Heart left ventricle (tissue), 16 donors: ENCODE measurements at places on chromosomes 5 and 9.
A peak's percentile ranks its signal among the peaks of the same experiment; 100 is the strongest.

DNA sequence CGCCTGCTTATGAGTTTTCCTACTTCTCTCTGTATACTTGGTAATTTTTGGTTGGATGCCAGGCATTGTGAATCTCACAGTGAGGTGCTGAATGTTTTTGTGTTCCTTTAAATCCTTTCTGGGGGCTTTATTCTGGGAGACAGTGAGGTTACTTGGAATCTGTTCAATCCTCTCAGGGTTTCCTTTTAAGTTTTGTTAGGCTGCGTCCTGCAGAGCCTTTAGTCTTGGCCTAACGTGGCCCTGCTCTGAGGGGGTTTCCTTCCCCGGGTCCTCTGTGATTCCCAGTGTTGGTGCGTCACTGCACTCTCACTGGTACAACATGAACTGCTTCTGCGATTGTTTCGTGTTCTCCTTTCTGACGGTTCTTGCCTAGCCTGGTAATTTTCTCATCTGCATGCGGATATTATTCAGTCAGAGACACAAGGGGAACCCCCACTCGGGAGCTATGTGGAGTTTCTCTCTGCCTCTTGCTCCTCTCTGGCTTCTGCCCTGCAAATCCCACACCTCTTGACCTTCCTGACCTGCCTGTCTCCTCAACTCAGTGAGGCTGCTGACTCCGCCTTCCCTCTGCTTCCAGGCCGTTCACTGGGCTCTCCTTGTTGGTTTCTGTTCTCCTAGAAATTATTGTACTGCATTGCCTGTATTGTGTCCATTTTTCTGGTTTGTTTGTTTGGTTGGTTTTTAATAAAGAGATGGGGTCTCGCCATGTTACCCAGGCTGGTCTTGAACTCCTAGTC, 128.1 kb downstream of the DAB2IP start:
- no peak for DNase-seq

DNA sequence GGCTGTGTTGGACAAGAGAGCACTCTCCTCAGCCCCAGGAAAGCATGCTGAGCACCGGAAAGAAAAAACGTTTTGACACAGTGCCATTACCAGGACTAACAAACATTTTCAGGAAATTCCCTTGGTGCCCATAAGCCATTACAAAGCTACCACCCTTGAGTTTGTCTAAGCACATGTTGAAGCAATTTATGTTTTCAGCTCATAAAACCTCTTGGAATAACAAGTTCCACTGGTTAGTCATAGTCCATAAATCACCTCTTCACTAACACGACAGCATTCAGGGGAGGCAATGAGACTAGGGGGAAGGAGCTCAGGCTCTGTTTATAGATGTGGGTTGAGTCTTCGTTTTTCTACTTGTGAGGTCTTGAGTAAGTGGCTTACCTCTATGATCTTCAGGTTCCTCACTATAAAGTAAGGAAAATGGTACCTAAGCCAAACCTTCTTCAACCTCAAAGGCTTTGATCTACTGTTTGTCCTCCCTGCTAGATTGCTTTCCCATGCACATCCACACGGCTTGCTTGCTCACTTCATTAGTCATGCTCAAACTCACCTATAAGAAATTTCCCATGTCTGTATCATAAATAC, 65.4 kb downstream of the DRD1 start:
- no peak for DNase-seq

DNA sequence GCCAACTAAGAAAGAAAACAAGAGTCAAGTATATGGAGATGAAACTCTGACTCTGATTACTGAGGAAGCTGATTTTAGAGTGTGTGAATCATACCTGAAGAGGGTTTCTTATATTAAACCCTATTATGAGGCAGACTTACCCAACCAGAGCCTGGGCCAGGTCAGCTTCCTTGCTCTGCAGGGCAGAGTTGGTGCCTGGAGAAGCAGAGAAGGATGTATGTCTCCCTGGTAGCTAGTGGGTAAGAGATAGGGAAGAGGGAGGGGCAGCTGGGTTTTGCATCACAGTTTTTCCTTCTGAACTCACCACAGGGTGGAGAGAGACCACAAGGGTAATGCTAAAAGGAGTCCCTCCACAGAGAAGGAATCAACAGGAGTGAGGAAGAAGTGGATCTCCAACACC, 104.1 kb downstream of the CMYA5 start:
- no peak for DNase-seq

DNA sequence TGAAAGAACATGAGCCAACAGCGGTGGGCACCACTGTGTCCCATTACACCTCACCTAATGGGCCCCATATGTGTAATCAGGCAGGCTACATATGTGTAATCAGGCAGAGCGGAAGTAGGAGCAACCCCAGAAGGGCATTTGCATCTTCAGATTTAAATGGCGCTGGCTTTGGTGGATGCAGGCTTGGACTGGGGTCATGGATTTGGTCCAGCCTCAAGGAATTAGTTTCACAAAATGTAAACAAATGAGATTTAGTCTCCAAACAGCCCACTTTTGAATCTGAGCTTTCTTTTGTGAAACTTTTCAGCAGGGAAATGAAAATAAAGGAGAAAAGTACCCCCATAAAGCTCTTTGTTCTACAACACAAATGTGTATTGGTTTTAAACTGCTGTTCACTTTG, 161.3 kb downstream of the LPAR1 start:
- DNase-seq: no peak

- no peak for DNase-seq
Measured at GRCh38 chr9:92747459-92748232, 17.0 kb downstream of the BICD2 start.

- DNase-seq: no peak
Measured at GRCh38 chr9:312596-313320, 98.1 kb downstream of the DOCK8 start.

DNA sequence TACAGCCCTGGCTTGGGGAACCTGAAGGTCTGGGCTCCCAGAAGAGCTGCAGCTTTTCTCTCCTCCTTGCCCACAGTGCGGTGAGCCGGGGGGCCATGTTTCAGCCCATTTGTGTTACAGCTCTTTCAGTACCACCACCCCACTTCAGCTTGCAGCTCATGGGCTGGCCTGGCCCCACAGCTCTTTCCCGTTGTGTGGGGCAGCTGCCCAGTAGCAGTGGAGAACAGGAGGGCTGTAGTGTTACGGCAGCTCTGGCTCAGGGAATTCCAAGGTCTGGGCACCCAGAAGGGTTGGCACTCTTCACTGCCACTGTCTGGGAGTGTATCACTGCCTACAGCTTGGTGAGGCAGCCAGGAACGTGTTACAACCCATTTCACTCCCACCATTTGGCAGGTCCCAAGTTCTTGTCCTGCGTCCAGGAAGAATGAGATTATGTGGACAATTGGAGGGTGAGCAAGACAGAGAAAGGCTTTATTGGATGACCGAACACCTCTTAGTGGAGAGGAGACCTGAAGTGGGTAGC, 390.5 kb downstream of the KDM4C start:
- DNase-seq: no peak

- no peak for DNase-seq
Measured at GRCh38 chr5:177550122-177550521, 4.2 kb downstream of the FAM193B start.

GRCh38 chr5:158051036-158051435, 192.1 kb upstream of the CLINT1 start:
- no peak for DNase-seq

DNA sequence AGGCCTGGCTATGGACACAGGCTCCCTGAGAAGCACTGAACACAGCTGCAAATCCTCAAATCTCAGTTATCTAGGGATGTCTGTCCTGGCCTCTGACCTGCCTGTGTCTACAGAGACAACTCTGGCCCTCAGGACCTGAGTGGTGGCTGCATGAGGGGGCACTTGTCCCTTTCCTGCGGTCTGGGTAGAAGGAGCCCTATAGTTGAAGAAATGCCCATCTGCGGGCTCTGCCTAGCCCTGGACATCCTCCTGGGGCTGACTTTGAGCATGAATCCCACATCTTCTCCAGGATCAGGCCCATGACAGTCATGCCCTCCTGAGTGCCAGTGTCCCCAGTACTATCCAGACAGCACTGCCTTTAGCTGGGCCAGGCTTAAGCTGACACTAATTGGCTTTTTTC, 10.0 kb downstream of the DNAJB5 start:
- no peak for DNase-seq

- no peak for DNase-seq
Measured at GRCh38 chr9:37778534-37778933, 6.3 kb downstream of the EXOSC3 start.

GRCh38 chr9:125486152-125486508, 220.9 kb downstream of the MAPKAP1 start:
- no peak for DNase-seq

- DNase-seq: no peak
Measured at GRCh38 chr9:136058084-136058483, 37.0 kb downstream of the NACC2 start.

DNA sequence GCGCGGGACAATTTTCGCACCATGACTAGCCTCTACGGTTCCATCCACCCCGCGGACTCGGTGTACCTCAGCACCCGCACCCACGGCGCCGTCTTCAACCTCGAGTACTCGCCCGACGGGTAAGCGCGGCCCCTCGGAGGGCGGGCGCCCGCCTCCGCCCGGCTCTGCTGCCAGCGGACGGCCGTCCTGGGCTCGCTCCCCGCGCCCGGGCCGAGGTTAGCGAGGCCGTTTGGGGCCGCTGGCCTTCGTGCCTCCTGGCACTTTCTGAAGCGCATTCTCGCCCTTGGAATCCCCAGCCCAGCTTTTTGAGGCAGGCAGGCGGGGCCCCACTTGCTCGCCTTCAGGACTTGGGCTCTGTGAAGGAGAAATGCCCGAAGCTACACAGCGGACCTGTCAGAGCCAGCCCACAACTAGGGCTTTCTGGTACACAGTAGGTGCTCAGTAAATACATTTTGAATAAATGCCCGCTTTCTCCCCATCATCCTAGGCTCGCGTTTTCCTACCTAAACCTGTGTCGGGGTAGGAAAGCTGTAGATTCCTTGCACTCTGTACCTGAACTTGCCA, 772 bp downstream of the DCAF10 start:
- peak; percentile 25 for DNase-seq

GRCh38 chr5:35263266-35263877, 33.1 kb upstream of the PRLR start:
- no peak for DNase-seq

DNA sequence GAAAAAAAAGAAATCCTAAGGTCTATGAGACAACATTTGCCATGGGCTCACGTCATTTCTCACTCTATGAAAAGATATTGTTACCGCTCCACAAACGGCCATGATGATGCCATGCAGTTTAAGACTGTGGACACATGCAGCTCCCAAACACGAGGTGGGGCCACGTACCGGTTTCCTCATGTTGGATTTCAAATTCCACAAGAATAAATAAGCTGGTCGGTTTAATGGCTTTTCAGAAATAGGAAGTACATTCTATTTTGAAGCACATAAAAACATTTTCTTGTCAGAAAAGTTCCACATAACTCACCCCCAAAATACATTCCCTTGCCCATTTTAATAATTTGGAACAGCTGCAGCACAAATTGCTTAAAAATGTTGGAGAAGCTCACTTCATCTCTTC, 130.6 kb downstream of the MYO10 start:
- DNase-seq: no peak

GRCh38 chr9:134726026-134726721, 84.6 kb downstream of the COL5A1 start:
- no peak for DNase-seq

- DNase-seq: no peak
Measured at GRCh38 chr5:67181648-67182221, 14.9 kb downstream of the CD180 start.

DNA sequence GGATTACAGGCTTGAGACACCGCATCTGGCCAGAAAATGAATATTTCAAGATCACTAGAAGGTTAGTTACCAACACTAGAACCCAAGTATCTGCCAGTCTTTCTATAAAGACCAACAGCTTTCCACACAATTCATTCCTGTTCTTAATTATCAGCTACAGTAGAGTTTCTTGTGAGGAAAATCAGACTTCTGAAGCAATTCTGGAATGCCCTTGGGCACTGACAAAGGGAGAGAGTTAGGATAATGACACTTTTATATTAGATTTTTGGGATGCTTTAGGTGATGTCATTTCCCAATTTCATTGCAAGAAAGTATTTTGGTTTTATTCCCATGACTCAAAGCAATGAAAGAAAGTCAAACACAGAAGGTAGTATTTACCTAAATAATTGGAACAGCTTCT, 497.0 kb upstream of the TUSC1 start:
- no peak for DNase-seq

- DNase-seq: no peak
Measured at GRCh38 chr5:80973027-80973426, 12.9 kb downstream of the RASGRF2 start.
